ENCODE measurements at places on chromosomes 6 and 20. TPM values are rescaled to one million over a fixed set of nuclear protein-coding genes. Genes with fewer than 3 reads are reported as not detected.

The FAM162B gene
- 0.81 TPM for total RNA-seq

The WDR27 gene
- total RNA-seq = 28.7 TPM

The ANKRD66 gene
- total RNA-seq = not detected

The RAB22A gene
- 22.1 TPM for total RNA-seq

The SENP6 gene
- total RNA-seq = 115 TPM

The TMEM244 gene
- total RNA-seq = not detected

The GPR6 gene
- not detected for total RNA-seq

The COX4I2 gene
- total RNA-seq = not detected

The RIPPLY2 gene
- total RNA-seq = 0.97 TPM

The TPBG gene
- 73.3 TPM for total RNA-seq

The EDN1 gene
- 5.3 TPM for total RNA-seq

The METTL24 gene
- total RNA-seq = 1.5 TPM

The TCP11 gene
- total RNA-seq = 1.1 TPM

The HTR1B gene
- 0.81 TPM for total RNA-seq

The GSTA1 gene
- total RNA-seq = not detected

The GRIK2 gene
- total RNA-seq = 1.5 TPM

Measured in hair follicle dermal papilla cell (primary cell).